Gastrocnemius medialis (tissue), 4 donors: ENCODE measurements at places on chromosomes 3 and 15. TPM values are rescaled to one million over a fixed set of nuclear protein-coding genes. Genes with fewer than 3 reads are reported as not detected.

- no peak overlapping the region for H3K4me3 ChIP-seq
- no peak for DNase-seq
- H3K27ac ChIP-seq, result no peak overlapping the region
- no peaks in the 10 kb centered on the region for H3K27me3 ChIP-seq
Observed at GRCh38 chr15:28900041-28900891, 14.5 kb downstream of the APBA2 start.

The ARPIN gene
- 5.5 TPM for total RNA-seq

The MESP2 gene
- not detected for total RNA-seq

- DNase-seq, result peak; percentile 47
- peaks cover 4% of the 10 kb centered on the region for H3K4me1 ChIP-seq
- H3K4me3 ChIP-seq, result peak overlapping the region; percentile 43
- H3K36me3 ChIP-seq, result no peaks in the 10 kb centered on the region
- peaks cover 3% of the 10 kb centered on the region for H3K27me3 ChIP-seq
Observed at GRCh38 chr15:68559345-68560310, 19.2 kb upstream of the CORO2B start.

GRCh38 chr15:36914960-36915808 is 185.2 kb downstream of the MEIS2 start:
- H3K4me1 ChIP-seq, result no peaks in the 10 kb centered on the region
- H3K27me3 ChIP-seq, result no peaks in the 10 kb centered on the region
- H3K36me3 ChIP-seq, result no peaks in the 10 kb centered on the region

- DNase-seq, result no peak
- H3K27ac ChIP-seq, result no peak overlapping the region
- H3K4me1 ChIP-seq, result no peaks in the 10 kb centered on the region
- no peaks in the 10 kb centered on the region for H3K27me3 ChIP-seq
- no peak overlapping the region for H3K4me3 ChIP-seq
Observed at GRCh38 chr15:58284293-58284692, 146.1 kb downstream of the AQP9 start.
